ENCODE measurements at places on chromosomes 12 and 14.

DNA sequence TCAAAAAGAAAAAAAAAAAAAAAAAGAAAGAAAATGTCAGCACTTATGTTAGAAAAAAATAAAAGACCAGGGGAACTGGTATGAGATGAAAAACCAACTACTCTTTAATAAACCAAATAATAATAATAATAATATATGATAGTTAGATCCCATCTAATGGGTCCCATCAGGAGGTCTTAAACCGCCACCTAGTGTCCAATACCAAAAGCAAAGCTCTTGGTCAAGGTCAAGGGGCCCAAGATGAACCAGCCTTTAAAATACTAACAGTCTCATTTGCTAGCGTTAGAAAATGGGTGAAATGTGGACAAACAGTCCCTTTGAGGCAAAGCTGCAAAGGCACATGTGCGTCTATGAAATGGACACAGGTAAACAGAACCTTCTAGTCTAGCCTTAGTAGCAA, 12.3 kb downstream of the BRAP start:
- no peak for DNase-seq

GRCh38 chr12:91675401-91675800, 470.2 kb downstream of the BTG1 start:
- no peak for DNase-seq

DNA sequence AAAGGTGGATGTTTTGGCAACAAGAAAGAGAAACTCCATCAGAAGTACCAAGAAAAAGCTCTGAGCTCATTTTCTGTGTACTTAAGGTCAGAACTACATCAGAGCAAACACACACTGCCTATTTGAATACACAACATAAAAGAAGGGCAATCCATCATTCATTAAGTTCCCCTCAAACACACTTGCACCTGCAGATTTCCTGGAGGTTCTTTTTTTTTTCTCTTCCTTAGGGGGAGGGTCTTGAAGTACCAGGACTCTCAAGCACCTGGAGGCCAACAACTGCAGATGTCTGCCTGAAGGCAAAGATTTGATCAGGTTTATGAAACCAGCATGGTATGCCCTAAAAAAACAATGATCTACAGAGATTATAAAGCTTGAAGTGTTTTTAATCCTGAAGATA, 26.1 kb upstream of the PTHLH start:
- DNase-seq: no peak

DNA sequence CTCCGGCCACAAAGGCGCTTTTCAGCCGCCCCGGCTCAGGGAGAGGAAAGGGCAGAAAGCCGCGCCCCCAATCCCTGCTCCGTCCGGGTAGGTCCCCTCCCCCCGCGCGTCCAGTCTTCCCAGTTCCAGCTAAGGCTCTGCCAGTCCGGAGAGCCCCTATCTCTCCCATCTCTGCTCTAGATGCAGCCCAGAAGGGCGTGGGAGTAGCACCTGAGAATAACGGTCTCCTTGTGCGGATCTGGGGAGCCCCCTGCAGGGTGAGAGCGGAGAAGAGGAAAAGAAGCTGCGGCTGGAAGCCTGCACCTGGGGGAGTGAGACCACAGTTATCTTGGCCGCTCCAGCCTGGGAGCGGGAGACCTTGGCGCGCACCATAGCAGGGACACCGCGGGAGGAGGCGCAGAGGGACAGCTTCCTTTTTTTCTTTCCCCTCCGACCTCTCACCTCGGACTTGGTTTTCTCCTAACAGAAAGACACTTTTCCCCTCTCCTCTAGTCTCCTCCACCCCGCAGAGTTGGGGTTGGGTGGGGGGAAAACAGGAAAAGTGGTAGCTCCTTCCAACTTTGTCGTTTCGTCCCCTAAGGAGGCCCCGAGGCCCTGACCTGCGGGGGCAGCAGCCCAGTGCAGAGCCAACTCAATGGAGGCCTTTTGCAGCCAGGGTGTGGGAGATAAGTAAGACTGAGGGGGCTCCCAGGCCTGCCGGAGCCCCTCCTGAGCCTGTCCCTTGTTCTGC, 2.4 kb downstream of the DHH start:
- DNase-seq: no peak

GRCh38 chr12:27064397-27065342, 17.7 kb downstream of the C12orf71 start:
- DNase-seq: no peak

GRCh38 chr12:106831699-106832098, 57.2 kb downstream of the RIC8B start:
- DNase-seq: no peak

DNA sequence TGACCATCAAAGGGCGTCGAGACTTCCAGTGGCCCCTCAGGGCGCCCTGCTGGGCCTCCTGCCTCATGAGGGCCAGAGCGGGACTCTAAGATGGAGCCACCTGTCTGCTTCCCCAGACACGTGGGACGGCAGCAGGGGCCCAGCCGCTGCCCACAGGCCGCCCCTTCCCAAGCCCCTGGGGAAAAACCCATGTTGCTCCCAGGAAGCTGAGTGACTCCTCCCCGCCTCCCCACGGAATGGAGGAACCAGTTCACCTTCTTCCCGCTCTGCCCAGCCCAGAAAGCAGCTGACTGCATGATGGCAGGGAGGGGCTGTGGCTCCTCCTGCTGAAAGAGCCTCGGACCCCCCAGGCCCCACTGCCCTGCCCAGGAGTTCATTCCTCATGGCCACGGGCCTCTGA, 14.9 kb downstream of the RAB35 start:
- no peak for DNase-seq

GRCh38 chr12:124550123-124551089, 17.0 kb downstream of the NCOR2 start:
- no peak for DNase-seq

GRCh38 chr12:65800937-65801336, 23.3 kb upstream of the HMGA2 start:
- no peak for DNase-seq

DNA sequence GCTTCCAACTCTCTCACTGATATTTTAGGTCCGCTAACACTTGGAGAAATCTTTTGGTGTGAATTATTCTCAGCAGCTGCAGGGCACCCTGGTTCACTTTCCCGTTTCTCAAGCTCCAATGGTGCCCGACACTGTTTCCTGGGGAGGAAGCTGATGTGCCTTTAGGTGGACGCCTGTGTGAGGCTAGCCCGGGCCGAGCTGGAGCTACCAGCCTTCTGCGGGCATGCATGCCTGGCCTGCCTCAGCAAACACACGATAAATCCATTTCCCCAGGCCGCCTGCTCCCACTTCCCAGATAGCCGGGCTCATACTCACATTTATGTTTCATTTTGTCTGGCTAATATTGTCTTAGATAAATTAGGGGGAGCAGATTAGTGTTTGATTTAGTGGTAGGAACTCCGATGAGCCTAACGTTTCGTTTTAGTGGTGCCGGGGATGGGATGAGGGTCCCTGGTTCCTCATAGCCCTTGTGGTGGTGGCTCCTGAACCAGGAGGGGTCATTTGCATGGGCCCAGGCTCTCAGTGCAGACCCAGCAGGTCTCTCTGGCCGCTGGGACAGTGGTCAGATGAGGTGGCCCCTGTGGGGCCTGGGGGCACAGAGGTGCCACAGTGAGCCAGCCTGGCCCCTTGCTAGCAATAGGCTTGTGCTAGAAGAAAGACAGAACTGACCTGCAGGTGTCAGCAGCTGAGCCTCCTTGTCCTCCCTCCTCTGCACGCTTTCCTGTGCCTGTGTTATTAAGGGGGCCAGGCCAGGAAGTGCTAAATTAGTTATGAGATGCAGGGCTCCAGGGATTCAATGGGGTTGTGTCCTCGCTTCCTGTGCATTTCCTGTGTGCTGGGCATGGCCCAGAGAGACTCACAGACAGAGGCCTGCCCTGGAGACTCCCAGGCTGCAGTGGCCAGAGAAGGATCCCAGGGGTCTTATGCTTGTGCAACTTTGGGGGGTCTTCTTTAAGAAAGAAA, 88.3 kb downstream of the KIF26A start:
- no peak for DNase-seq

DNA sequence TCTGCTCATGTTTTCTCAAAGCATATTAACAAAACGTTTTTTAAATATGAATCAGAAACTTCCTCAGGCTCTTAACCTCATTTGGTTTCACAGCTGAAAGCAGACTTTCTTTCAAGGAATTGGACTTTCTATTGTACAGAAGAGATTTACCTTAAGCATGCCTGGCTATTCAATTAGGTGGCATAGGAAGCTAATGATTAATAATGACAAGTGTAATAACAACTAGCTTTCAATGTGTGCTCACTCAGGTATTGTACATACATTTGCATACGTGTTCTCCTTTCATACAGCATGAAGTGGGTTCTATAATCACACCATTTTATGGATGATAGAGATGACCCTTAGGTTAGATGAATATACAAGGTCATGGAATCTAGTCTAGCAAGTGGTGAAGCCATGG, 115.7 kb downstream of the ANO6 start:
- no peak for DNase-seq

DNA sequence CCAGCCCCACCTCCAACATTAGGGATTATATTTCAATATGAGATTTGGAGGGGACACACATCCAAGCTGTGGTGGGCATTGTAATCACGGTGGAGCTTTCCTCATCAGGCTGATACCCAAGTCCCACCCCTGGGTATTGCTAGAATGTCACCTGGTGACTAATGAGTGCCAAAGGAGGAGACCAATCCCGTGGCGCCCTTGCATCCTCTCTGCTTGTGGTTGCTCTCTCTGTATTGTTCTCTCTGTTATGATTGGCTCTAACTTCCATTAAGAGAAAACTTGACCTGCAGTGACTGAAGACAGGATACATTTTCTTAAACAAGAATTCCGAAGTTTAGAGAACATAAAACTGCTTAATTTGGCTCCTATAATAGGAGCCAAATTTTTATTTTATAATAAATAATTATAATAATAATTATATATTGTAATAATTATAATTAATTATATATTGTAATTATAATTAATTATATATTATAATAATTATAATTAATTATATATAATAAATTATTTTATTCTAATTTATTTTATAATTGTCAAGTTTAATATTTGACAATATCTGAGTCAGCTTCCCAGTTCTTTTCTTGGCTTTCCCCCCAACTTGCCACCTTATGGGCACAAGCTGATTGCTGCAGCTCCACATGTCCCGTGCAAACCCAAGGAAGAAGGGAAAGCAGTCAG, 420.1 kb downstream of the DIO2 start:
- DNase-seq: no peak

- DNase-seq: no peak
Measured at GRCh38 chr12:1680804-1681492, 9.9 kb upstream of the ADIPOR2 start.

- no peak for DNase-seq
Measured at GRCh38 chr12:105459760-105460330, 129.4 kb downstream of the C12orf75 start.

GRCh38 chr12:83893101-83893500, 1019.5 kb downstream of the SLC6A15 start:
- no peak for DNase-seq

DNA sequence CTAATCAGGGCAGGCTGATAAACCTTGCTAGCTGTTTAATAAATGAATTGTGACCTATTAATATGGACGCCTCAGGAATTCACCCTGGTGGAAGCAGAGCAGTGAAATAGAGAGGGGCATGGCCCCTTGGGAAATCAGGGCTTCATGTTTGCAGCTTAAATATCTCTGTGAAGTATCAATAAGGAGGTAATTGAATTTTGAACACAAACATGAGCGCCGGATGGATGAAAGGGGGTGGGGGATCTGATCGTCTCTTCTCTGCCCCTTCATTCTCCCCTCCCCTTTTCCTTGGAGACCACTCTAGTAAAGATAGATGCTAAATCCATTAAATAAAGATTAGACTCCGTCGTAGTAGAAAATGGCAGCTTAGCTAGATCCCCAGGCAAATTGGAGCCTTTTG, 70.5 kb downstream of the LIN52 start:
- no peak for DNase-seq

DNA sequence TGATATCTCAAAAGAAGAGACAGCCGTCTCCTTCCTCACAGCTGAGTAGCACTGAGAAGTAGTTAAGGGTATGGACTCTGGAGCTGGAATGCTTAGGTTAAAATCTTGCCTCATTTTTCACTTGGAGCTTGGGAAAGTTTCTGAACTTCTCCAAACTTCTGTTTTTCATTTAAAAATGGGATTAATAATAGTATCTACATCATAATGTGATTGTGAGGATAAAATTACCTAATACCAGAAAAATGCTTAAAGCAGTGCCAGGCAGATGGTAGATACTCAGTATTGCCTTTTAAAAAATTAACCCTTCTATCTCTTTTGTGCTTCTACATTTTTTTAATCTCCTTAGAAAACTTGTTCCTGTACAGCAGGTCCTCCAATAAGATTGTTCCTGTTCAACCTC, 63.1 kb downstream of the A2M start:
- no peak for DNase-seq

DNA sequence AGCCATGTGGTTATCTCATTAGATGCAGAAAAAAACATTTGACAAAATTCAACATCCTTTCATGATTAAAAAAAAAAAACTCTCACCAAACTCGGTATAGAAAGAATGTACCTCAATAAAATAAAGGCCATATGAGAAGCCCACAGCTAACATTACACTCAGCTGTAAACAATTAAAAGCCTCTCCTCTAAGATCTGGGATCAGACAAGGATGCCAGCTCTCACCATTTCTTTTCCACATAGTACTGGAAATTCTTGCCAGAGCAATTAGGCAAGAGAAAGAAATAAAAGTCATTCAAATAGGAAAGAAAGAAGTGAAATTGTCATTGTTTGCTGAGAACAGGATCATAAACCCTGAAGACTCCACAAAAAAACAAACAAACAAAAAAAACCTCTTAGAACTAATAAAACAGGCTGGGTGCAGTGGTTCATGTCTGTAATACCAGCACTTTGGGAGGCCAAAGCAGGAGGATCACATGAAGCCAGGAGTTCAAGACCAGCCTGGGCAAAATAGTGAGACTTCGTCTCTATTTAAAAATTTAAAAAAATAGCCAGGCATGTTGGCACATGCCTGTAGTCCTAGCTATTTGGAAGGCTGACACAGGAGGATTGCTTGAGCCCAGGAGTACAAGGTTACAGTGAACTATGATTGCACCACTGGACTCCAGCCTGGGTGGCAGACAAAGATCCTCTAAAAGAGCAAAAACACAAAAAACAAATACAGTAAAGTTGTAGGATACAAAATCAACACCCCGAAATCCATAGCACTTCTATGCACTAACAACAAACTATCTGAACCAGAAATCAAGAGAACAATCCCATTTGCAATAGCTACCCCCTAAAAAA, 114.4 kb downstream of the FOXA1 start:
- DNase-seq: no peak

- DNase-seq: no peak
Measured at GRCh38 chr12:105279460-105280056, 43.6 kb upstream of the APPL2 start.

DNA sequence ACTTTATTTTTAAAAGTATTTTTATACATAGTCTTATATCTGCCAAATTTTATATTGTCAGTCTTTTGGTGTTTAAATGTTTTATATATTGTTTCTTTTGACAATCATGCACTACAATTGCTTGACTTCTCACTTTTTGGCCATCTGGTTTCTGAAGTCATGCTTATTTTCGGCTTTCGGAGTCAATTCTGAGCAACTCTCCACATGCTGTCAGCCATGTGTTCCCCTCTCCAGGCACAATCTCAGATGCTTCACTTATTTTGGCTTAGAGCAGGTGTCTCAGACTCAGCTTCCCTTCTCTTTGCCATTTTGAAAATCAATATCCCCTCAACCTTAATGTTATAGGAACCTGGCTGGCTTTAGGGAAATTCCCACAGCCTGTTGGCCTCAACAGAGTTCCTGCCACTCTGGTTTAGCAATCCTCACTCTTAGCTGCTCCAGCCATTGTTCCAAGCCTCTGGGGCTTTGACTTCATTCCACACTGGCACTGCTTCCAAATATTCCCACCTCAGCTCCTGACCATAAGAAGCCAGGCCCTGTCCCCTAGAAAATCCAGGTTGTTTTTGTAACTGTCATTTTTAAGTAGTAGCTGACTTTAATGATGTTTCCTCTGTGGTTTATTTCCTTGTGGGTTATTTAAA, 125.5 kb upstream of the FAR2 start:
- DNase-seq: no peak

- no peak for DNase-seq
Measured at GRCh38 chr12:56684745-56685359, 3.2 kb downstream of the PTGES3 start.

Measured in LNCaP clone FGC (cell line).